T-helper 1 cell (primary cell): ENCODE measurements at places on chromosomes 3 and 15.

GRCh38 chr3:152293347-152294006 lies 24.7 kb downstream of the MBNL1 start:
- DNase-seq, result no peak

- DNase-seq, result no peak
Measured at GRCh38 chr3:10516544-10517452, 11.4 kb upstream of the ATP2B2 start.

DNA sequence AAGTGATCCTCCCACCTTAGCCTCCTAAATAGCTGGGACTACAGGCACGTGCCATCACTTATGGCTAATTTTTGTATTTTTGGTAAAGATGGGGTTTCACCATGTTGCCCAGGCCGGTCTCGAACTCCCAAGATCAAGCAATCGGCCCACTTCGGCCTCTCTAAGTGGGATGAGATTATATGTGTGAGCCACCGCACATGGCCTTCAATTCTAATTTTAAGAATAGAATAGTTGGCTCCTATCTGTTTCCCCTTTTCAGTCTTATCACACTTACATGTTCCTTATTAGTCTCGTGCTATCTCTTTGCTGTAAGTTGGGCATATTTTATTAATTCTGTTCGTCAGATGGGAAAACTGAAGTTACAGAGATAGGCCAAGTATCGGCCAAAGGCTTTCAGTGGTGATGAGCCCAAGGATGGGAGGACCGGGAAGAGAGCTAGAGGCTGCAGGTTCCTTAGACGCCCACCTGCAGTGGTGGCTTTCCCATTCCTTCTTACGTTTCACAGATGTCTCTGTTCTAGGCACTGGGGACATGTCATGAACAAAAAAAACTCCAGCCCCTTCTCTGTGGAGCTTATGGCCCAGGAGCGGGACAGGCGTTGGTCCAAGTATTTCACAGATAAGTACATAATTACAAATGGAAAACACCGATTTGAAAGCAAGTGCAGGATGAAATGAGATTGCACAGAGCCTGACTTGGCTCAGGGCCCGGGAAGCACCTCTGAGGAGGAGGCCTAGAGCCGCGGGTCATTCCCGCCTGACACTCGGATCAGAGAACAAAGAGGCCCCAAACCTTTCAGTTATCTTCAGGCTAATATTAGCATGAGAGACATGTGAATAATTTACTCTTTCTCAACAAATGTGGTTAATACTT lies 91.1 kb upstream of the KLF13 start:
- DNase-seq, result no peak

GRCh38 chr3:20225769-20226168 lies 39.8 kb upstream of the SGO1 start:
- no peak for DNase-seq

GRCh38 chr3:29427266-29428103 lies 146.6 kb downstream of the RBMS3 start:
- DNase-seq, result no peak

DNA sequence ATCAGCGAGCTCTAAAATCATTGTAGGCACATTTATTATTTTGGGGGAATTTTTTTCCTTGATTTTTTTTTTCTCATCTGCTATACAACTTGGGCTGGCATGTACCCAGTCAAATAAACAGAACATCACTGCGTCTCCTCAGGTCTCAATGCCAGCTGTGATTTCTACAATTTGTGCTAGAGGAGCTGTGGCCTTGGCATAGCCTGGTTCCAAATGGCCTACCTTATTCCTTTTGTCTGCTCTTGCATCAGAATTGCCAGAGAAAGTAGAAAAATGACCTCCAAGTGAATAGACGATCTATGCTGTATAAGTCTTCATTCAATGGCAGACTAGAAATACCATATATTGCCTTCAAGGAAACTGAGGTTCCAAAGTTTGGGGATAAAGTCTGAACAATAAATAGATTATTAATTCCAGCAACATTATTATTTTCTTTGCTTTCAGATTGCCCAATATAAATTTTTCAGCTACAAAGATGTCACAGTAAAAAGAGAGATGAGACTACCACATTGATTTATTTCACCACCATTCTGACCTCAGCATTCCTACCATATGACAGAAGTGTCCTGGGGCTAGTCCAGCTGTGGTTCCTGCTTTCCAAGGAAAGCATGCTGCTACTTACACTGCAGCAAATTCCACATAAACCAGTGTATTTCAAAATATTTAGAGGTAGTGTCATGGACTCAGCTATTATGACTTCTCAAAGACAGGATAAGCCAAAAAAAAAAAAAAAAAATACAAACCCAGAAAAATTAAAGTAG lies 493.9 kb upstream of the ZNF385D start:
- no peak for DNase-seq

DNA sequence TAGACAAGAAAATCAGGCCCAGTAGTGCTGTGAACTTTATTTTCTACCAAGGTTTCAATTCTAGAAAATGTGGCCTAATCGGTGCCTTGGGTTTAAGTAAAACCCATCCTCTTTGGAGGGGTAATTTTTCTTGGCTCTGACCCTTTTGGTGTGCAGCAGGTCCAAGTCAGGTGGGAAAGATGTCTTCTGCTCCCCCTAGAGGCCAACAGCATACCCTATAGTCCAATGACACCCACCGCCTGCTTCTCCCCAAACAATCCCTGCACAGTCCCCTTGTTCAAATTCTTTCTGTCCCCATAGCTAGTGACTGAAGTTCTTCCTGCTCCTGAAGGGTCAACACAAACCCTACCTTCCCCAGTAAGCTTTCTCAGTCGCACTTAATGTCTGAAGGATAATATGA lies 261.8 kb upstream of the GOLGA6L4 start:
- no peak for DNase-seq
